Amniotic stem cell (primary cell): ENCODE measurements at places on chromosomes 3 and 15.
A peak's percentile ranks its signal among the peaks of the same experiment; 100 is the strongest.

DNA sequence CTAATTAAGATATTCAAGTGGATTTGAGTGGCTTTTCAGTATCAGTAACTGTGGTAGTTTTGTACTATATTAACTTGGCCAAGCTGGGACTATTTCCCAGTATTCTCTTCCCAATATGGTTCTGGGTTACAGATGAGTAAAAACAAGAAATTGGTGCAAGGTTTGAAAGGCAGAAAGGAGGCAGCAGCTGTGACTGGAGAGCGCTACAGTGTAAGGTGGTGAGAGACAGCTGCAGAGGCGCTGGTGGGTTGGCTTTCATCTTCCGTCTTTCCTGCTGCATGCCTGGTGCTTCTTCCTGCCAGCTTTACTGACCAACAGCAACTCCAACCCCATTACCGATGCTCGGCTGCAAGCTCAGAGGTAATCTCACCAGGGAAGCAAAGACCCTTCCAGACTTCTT lies 9.8 kb downstream of the DPH3 start:
- no peak for DNase-seq

DNA sequence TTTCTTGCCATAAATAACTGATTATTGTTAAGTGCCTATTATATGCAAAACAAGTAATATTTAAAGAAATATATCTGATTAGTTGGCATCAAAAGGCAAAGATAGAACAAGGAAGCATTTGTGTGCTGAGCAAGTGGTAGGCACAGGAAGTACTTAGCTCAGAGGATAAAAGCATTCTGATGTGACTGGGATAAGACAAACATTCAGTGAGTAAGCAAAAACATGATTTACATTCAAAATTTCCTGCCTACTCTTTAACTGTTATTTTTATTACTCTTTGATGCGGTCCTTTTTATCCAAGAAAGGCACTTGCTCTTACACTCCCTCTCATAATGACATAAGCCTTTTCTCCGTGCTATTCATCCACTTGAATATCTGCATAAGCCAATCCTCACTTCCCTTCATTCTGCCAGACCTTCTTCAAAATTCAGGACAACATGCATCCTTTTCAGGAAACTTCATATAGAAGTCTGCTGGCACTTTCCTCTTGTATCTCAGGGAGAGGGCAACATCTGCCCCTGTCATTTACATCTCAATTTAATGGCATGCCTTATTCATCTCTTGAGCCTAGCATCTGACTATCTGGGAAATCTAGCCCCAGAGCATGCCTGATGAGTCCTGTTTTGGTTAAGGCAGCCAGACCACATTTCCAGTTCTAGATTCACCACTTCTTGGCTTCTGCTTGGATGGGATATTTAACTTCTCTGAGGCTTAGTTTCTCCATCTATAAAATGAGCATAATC lies 478.2 kb upstream of the ROBO2 start:
- DNase-seq, result no peak

- no peak for DNase-seq
Observed at GRCh38 chr15:74431116-74431515, 2.6 kb downstream of the SEMA7A start.

- no peak for DNase-seq
Observed at GRCh38 chr3:194262176-194262924, 88.8 kb downstream of the CPN2 start.

- peak; percentile 47 for DNase-seq
Observed at GRCh38 chr3:117681619-117682018, 972.0 kb downstream of the TUSC7 start.
